Neural progenitor cell (in vitro differentiated cells): ENCODE measurements at places on chromosomes 4 and X. TPM values are rescaled to one million over a fixed set of nuclear protein-coding genes. Genes with fewer than 3 reads are reported as not detected.

MAP7D2 gene
- 2.0 and 2.6 TPM in 2 replicates for total RNA-seq

TRIM75 gene
- not detected in 2 replicates for total RNA-seq

DNA sequence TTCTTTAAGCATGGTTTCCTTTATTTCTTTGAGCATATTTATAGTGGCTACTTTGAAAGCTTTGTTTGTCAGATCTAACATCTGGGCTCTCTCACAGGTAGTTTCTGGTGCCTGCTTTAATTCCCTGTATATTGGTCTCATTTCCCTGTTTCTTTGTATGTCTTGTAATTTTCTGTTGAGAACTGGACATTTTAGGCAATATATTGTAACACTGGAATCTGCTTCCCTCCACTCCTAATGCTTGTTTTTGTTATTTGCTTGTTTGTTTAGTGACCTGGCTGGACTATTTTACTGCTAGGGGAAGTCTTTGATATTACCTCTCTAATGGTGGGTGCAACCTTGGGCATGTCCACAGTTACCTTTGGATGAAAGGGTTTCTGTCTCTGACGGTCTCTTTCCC, 25.0 kb downstream of the BMPR1B start:
- no peak for DNase-seq

HPSE gene
- total RNA-seq, result 0.28 and 0.73 TPM in 2 replicates

CXCL3 gene
- 1.5 and 2.0 TPM in 2 replicates for total RNA-seq

DNA sequence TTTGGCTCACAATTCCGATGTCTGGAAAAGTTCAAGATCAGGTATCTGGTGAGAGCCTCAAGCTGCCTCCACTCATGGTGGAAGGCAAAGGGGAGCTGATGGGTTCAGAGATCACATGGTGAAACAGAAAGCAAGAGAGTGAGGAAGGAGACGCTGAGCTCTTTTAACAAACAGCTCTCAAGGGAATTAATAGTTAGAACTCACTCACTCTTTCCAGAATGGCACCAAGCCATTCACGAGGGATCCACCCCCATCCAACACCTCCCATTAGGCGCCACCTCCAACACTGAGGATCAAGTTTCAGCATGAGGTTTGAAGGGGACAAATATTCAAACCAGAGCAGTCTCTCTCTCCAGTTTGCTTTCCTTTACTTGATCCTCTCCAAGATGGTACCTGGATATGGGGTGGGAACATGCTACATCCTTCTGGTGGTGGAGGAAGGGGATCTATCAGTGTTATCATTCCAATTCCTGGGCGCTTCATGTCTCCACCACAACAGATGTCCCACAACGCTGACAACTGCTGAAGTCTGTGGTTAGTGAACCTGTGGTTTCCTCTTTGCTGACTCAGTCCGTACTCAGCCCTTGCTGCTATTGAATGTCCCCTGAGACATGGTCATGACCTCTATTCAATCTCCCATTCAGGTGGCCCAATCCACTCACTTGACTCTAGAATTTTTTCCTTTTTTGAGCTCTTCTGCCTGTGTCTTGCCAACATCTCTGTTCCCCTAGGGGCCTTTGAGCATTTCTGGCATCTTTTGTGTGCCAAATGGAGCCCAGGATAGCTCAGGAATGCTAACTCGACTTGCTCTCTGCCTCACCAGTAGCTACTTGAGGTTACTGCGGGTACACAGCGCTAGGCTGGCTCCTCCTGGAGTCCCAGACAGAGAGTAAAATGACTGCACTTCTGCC, 395.2 kb downstream of the MID1IP1 start:
- no peak for DNase-seq

HMX1 gene
- total RNA-seq, result 0.19 TPM in 1 of 2 replicates, not detected in the other

DNA sequence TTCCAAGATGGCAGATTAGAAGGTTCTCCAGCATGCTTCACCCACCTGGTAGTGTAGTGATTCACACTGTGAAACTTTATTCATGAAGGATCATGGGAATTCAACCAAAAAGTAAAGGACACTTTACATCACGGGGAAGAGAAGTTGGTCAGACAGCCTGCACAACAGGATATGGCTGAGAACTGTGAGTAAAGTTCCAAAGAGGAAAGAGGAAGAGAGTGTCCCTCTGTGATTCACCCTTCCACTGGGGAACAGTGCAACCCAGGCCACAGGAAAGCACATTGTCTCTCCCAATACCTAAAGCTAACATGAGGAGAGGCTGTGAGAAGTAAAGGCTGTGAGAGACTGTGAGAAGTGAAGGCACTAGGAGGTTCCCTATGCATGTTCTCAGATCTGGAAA, 137.2 kb downstream of the STPG2 start:
- DNase-seq, result no peak

DMD gene
- 27.1 and 30.6 TPM in 2 replicates for total RNA-seq

DNA sequence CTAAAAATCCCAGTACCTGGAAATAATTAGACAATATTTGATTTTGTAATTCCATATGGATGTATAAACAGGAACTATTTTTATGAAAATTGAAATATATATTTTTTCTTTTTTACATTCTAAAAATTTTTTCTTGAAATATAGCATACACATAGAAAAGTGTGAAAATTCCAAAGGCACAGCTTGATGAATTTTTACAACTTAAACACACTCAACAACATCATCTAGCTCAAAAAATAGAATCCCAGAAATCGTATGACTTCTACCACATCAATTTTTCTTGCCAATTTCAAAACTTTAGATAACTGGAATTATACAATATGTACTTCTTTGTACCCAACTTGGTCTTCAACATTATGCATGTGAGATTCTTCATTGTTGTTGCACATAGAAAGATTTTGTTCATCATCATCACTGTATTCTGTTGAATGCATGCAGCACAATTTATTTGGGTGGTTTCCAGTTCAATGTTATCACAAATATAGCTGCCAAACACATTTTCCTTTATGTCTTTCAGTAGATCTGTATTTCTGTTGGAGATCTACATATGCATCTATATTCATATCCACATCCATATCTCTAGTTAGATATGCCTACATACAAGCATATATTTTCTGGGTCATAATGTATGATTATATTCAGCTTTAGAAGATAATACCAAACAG, 340.7 kb upstream of the SLIT2 start:
- DNase-seq, result no peak

TLR3 gene
- total RNA-seq, result 0.62 and 0.92 TPM in 2 replicates

DNA sequence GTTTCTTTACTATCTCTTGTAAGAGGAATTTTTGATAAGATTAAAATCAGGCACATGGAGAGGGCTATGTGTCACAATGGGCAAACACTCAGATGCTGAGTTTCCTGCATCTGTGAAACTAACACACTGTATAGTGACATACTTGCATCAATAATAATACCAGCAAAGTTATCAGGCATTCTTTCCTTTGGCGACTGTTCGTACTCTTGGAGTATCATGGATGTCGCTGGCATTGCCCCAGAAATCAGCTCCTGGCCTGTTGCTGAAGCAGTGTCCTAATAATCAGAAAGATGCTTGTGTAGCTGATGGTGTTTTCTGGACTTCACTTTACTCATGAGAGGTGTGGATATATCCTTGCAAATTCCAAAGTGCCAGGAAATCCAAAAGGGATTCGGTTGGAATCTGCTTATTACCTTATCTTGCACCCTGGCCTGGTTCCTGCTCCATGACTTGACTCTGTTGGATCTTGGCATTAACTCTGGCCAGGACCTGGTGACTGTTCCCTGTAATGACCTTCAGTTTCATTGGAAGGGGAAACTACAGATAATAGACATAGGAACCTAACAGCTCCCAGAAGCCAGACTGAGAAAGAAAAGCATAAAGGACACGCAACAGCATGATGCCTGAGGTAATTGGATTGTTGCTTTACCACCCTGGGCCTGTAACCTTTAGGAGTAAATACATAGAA, 762.5 kb upstream of the GRIA3 start:
- peak; percentile 2 for DNase-seq
